ENCODE measurements at places on chromosomes 11 and 22.

GRCh38 chr11:134266440-134266839, 9.7 kb upstream of the GLB1L3 start:
- DNase-seq, result no peak

GRCh38 chr11:66718320-66718971, 10.6 kb downstream of the SPTBN2 start:
- DNase-seq, result no peak

DNA sequence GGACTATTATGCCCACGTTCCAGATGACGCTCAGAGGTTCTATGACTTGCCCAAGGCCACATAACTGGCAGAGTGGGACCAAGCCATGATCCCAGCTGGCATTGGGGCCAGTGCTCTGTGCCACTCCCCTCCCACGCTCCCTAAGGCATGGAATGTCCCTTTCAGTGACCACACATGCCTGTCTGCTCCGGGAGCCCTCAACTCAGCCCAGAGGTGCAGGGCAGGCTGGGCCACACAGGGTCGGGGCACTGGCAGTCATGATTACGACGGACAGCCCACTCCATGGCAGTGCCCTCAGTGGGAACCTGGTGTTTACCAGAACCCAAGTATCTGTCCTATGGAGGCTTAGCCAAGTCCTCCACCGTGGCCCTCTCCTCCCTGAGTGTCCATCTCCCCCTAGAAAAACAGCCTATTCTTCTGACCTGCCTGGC, 10.0 kb downstream of the RHBDD3 start:
- peak; percentile 73 for DNase-seq

DNA sequence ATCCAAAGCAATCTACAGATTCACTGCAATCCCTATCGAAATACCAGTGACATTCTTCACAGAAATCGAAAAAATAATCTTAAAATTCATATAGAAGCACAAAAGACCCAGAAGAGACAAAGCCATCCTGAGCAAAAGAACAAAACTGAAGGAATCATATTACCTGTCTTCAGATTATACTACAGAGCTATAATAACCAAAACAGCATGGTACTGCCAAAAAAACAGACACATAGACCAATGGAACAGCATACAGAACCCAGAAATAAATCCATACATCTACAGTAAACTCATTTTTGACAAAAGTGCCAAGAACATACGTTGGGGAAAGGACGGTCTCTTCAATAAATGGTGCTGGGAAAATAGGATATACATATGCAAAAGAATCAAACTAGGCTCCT, 18.9 kb downstream of the RRP8 start:
- no peak for DNase-seq

DNA sequence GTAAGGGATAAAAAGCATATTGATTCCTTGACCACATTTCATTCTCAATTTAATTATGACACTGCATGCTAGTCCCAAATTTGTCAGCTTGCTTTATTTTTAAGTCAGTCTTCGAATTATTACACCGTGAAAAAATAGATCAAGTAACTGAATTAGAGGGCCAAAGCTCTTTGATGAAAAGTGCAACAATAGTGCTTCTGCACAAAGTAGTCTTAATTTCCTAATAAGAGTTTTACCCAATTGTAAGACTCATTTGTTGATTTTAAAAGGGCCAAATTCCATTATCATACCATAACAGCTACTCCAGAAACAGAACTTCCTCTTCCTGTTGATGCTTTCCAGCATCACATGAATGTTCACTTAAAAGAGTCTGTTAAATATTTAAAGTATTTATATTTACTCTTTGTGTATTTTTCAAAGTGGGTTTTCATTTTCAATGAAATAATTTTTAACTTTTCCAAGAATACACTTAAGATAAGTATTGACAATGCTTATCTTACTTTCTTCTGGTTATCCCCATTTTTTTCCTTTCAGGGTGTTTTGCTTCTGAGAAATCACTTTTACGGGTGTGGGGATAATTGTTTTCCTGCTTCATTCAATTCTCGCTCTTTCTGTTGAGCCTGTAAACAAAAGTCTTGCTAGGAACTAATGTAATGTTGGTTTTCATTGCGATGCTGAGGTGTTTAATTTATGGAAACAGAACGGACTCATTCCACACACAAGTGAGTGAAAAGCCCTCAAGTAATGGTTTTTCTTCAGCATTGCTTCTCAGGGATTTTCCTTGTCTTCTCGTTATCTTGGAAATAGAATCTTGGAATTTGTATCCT, 2.1 kb downstream of the ARHGEF12 start:
- peak; percentile 7 for DNase-seq

- DNase-seq, result peak; percentile 96
These were observed 31.1 kb downstream of the DKK3 start for GRCh38 chr11:11977206-11977938.

GRCh38 chr11:13949876-13950275, 12.6 kb upstream of the SPON1 start:
- DNase-seq, result no peak

- peak; percentile 22 for DNase-seq
These were observed 16.9 kb downstream of the SMIM38 start for GRCh38 chr11:69172674-69173073.

- DNase-seq, result peak; percentile 34
These were observed 1.2 kb downstream of the RAB6A start for GRCh38 chr11:73759610-73760134.

GRCh38 chr11:68297812-68298658, 14.4 kb upstream of the LRP5 start:
- DNase-seq, result peak; percentile 81

DNA sequence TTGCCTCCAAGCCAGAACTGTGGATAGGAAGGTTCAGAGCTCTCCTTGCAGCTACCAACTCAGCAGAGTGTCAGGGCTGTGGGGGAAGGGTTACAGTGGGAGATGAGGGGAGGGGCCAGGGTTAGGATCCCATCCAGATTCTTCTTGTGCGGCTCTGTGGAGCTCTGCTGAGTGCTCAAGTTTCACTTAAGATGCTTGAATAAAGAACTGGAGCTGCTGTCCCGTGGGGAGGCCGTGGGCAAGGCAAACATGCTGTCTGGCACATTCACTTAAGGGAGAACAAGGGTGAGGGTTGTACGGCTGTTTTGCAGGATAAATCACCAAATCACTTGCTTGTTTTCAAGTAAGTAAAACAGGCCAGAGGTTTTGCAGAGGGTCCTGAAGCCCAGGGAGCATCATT, 197.1 kb downstream of the FAM76B start:
- DNase-seq, result no peak

DNA sequence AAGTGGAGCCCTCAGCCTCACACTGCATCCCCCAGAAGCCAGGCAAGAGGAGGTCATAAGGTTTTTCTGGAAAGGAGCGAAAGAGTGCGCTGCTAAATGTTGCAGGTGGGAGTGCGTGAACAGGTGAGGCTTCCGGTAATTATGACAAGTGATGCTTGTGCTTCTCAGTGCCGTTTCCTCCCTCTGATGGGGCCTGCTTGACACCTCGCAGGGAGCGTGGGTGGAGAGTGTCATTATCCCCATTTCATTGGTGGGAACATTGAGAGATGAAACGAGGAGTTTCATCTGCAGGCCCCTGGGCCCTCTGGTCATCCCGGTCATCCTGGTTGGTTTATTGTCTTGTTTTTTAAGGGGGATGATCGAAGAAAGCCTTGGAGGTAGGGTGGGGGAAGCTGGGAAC, 57.5 kb downstream of the BCR start:
- no peak for DNase-seq

DNA sequence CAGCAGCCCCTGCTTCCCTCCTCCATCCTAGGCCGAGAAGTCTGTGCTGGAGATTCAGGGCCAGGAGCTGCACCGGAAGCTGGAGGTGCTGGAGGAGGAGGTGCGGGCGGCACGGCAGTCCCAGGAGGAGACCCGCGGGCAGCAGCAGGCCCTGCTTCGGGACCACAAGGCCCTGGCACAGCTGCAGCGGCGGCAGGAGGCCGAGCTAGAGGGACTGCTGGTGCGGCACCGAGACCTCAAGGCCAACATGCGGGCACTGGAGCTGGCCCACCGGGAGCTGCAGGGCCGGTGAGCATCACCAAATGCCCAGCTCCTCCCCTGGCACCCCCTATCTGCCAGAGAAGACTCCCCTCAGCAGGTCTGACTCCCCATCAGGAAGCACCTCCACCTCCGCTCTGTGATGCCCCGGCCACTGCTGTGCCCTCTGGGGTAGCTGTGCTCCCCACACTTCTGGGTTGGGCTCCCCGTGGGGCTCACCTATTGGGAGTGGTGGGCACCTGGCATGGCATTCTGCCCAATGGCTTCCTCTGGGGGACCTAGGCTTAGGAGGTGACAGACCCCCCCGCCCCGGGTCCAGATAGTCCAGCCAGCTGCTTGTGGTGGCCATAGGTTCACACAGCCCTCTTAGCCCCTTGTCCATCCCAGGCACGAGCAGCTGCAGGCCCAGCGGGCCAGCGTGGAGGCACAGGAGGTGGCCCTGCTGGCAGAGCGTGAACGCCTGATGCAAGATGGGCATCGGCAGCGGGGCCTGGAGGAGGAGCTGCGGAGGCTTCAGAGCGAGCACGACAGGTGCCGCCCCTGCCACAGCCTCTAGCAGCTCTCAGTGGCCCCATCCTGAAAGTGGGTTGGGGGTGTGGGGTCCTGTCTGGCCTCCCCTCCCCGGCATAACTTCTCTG, 6.6 kb upstream of the RPS6KA4 start:
- DNase-seq, result peak; percentile 74

Data from myocyte (in vitro differentiated cells).